ENCODE measurements at places on chromosomes 13 and 19. TPM values are rescaled to one million over a fixed set of nuclear protein-coding genes. Genes with fewer than 3 reads are reported as not detected.

ZNF613 gene
- 8.2 TPM for total RNA-seq

PROSER1 gene
- total RNA-seq = 62.4 TPM

FGF22 gene
- total RNA-seq = not detected

DNA sequence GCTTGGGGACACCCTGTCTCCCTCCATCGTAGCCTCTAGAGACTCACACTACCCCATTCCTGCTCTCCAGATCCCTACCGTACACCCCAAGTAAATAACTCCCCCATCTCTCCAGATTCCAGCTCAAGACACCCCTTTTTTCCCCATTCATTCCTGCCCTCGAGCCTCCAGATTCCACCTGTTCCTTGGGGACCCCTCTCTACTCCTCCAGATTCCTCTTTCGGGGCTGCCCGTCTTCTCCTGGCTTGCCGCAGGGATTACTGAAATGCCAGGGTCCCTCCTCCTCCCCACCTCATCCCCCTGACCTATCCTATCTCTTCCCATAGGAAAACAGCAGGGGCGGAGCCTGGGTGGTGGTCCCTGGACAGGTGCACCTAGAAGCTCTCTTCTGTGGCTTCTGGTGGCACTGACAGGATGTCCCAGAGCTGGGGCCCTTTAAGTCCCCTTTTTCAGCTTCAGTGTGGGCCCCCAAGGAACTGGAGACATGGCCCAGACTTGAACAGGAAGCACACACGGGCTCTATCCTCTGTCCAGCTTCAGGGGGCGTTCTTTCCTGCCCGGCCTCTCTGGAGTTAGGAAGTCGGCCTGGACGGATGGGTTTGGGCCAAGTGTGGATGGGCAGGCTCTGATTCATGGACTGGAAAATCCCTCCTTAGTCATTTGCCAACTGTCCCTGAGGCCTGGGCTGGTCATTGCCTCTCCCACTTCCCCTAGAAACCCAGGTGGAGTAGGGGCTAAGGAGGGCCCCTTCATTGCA, 1.2 kb downstream of the ZSWIM4 start:
- DNase-seq = peak; percentile 39
- H3K27ac ChIP-seq = peak overlapping the region; percentile 80
- peak overlapping the region; percentile 76 for H3K4me3 ChIP-seq
- H3K4me1 ChIP-seq = peaks cover 30% of the 10 kb centered on the region
- H3K36me3 ChIP-seq = peaks cover 3% of the 10 kb centered on the region

DNA sequence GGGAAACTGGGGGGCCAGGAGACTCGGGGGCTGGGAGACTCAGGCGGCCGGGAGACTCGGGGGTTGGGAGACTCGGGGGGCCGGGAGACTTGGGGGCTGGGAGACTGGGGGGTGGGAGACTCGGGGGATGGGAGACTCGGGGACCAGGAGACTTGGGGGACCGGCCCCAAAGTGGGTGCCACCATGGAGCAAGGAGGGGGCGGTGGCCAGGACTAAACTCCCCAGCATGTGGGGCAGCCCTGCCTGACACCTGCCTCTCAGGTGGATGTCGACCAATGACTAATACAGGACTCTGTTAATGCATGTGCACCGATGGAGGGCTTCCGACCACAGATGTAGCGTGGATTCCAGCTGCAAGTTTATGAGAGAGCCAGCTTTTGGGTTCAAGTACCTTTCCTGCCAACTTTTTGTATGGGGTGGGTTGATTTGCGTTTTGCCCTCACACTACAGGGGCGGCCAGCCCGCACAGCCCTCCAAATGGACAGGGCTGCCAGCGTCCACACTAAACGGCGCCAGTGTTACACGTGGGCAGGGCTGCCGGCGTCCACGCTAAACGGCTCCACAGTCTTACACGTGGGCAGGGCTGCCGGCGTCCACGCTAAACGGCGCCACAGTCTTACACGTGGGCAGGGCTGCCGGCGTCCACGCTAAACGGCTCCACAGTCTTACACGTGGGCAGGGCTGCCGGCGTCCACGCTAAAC, 62.2 kb downstream of the RASA3 start:
- H3K27me3 ChIP-seq = no peaks in the 10 kb centered on the region
- no peak overlapping the region for H3K4me3 ChIP-seq
- no peak for DNase-seq

DNA sequence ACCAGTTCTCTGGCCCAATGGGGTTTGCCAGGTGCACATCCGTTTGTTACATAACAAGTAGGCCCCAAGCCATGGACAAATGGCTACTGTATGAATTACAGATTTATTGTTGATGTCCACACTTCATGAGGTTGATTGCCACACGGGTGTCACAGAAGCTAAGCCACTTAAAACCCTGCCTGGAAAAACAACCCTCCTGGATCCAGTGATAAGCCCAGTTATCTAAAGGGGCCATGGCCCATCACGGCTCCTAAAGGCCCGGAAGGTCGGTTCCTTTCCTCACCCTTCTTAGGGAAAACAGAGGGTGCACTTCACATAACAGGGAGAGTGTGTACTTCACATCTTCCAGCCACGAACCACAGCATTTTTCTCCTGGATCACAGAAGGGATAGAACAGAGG, 4.1 kb downstream of the TMEM272 start:
- peaks cover 13% of the 10 kb centered on the region for H3K27me3 ChIP-seq
- peaks cover 27% of the 10 kb centered on the region for H3K4me1 ChIP-seq
- H3K4me3 ChIP-seq = no peak overlapping the region
- DNase-seq = peak; percentile 13
- H3K36me3 ChIP-seq = no peaks in the 10 kb centered on the region

Measured in activated CD8-positive, alpha-beta T cell treated with anti-CD3 and anti-CD28 coated beads, Interleukin-2, amount 10 ng/mL, durations not matched to agents 7 days and 5 days (primary cell).